ENCODE measurements at places on chromosomes 12 and 14. TPM values are rescaled to one million over a fixed set of nuclear protein-coding genes. Genes with fewer than 3 reads are reported as not detected.

DNA sequence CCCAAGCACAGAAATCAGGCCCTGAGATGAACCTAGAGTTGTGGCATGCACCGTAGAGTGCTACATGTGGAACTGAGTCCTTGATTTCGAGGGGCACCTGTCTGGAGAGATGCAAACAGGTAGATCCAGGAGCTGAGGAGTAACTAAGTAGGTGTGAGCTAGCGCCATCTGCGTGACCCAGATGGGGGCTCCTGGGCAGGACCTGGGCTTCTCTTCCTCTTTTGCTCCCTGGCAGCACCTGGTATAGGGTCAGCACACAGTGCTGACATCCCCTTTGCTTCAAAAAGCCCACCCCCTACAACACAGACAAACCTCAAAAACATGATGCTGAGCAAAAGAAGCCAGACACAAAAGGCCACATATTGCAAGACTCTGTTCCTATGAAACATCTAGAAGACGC is 65.8 kb downstream of the PITPNM2 start:
- H3K27me3 ChIP-seq: no peaks in the 10 kb centered on the region
- no peaks in the 10 kb centered on the region for H3K36me3 ChIP-seq
- no peak overlapping the region for H3K4me3 ChIP-seq
- H3K4me1 ChIP-seq: peaks cover 22% of the 10 kb centered on the region

GRCh38 chr14:49972823-49973222 is 79.9 kb downstream of the ARF6 start:
- peak; percentile 65 for DNase-seq
- no peaks in the 10 kb centered on the region for H3K27me3 ChIP-seq
- H3K4me1 ChIP-seq: peaks cover 44% of the 10 kb centered on the region
- H3K27ac ChIP-seq: peak overlapping the region; percentile 18
- no peaks in the 10 kb centered on the region for H3K36me3 ChIP-seq
- no peak overlapping the region for H3K4me3 ChIP-seq

DNA sequence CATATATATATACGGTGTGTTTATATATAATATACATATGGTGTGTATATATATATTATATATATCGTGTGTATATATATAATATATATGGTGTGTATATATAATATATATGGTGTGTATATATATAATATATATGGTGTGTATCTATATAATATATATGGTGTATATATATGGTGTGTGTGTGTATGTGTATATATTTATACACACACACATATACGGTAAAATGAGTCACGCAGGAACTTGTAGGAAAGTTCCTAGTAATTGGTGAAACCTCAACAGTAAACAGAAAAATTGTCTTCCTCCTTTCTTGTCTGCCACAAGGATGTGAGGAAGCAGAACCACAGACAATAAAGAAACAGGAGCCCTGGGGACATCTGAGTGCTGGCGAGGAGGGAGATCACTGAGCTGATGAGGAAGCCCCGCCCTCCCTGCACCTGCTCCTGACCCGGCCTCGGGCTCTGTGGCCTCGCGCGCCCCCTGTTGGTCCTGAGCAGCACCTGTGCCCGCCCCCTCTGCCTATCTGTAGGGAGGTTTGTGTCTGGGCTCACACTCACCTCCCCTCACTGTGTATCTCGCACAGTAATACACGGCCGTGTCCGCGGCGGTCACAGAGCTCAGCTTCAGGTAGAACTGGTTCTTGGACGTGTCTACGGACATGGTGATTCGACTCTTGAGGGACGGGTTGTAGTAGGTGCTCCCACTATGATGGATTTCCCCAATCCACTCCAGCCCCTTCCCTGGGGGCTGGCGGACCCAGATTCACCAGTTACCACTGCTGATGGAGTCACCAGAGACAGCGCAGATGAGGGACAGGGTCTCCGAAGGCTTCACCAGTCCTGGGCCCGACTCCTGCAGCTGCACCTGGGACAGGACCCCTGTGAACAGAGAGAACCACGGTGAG is 1079.4 kb downstream of the TMEM121 start:
- no peaks in the 10 kb centered on the region for H3K4me1 ChIP-seq
- no peak for DNase-seq
- no peak overlapping the region for H3K4me3 ChIP-seq
- no peaks in the 10 kb centered on the region for H3K36me3 ChIP-seq
- H3K27me3 ChIP-seq: peaks cover 9% of the 10 kb centered on the region

GRCh38 chr12:122895704-122896636 is at the start of gene VPS37B:
TSS of gene VPS37B (minus strand) at chr12:122896124. CDS start at chr12:122896062, 62 bp downstream.
- H3K27ac ChIP-seq: peak within 1 kb of the TSS; percentile 85
- peak within 1 kb of the TSS; percentile 64 for H3K4me3 ChIP-seq
- H3K27me3 ChIP-seq: no peaks in the 10 kb centered on the region
- DNase-seq: peak; percentile 82
- H3K36me3 ChIP-seq: no peaks in the 10 kb centered on the region

DNA sequence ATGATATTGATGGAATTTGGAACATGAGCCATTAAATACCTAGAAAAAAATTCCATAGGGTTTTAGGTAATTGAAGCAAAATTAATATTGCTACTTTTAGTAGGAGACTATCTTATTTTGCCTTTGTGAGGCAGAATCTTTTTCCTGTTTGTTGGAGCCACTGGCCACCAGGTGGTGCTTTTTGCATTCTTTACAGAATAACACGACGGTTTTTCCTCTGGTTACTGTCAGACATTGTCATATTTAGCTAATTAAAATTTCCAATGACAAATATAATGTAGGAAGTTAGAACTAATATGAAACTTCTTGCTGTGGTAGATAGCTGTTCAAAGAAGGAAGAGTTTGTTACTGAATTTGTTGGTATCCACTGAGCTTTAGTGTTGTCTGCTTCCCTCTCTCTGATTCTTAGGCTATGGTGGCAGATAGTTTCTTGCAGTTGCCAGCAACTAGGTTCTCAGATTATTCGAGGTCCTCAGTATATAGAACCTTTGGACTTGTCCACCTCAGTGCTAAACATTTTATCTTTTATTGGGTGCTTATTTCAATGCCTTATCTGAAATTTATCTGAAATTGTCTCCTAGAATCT is 25.7 kb downstream of the RAB21 start:
- H3K27me3 ChIP-seq: no peaks in the 10 kb centered on the region
- H3K36me3 ChIP-seq: no peaks in the 10 kb centered on the region
- H3K4me3 ChIP-seq: no peak overlapping the region
- H3K4me1 ChIP-seq: no peaks in the 10 kb centered on the region
- DNase-seq: peak; percentile 63
- H3K27ac ChIP-seq: no peak overlapping the region

GRCh38 chr14:24206260-24207103 is 986 bp downstream of the TSSK4 start:
- no peak overlapping the region for H3K27ac ChIP-seq
- H3K27me3 ChIP-seq: no peaks in the 10 kb centered on the region
- no peak overlapping the region for H3K4me3 ChIP-seq
- no peak for DNase-seq

DNA sequence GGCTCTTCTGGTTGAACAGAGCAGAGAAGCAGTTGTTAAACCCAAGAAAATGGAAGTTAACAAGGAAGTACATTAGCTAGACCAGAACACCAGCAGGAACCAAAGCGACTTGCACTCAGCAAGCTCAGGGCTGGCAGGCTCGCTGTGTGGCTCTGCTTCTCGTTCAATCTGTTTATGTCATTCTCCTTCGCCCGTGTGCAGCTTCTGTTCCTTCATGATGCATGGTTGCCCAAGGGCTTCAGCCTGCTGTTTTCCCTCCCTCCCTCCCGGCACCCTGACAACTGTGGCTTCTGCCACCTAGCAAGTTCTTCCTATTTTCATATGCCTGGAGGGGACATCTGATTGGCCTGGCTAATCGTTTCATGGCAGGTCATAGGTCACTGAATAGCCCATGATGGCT is 25.3 kb downstream of the PIGH start:
- H3K27me3 ChIP-seq: no peaks in the 10 kb centered on the region
- H3K4me1 ChIP-seq: no peaks in the 10 kb centered on the region
- no peak overlapping the region for H3K4me3 ChIP-seq
- no peaks in the 10 kb centered on the region for H3K36me3 ChIP-seq
- H3K27ac ChIP-seq: no peak overlapping the region

- no peak for DNase-seq
- H3K36me3 ChIP-seq: no peaks in the 10 kb centered on the region
- no peak overlapping the region for H3K4me3 ChIP-seq
- no peaks in the 10 kb centered on the region for H3K27me3 ChIP-seq
- H3K4me1 ChIP-seq: peaks cover 11% of the 10 kb centered on the region
Observed at GRCh38 chr14:50814161-50814560, 16.8 kb downstream of the NIN start.

DNA sequence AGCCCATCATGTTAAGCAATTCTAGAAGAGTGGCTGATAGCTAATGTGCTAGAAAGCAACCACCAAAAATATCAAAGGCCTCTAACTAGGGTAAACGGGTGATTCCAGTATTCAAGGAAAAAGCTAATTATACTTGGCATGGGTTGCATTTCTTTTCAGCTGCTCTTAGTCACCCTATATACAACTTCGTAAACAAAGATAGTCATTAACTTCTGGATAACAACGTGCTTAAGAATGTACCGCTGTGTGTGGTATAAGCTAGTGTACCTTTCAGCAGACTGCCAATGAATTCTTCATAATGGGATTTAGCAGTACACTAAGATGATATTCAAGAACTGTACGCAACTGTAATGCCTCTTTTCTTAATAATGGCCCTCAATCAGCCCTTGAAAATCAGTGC is 42.2 kb upstream of the SLC6A13 start:
- DNase-seq: no peak
- H3K4me3 ChIP-seq: no peak overlapping the region
- no peaks in the 10 kb centered on the region for H3K27me3 ChIP-seq
- H3K4me1 ChIP-seq: peaks cover 6% of the 10 kb centered on the region

DNA sequence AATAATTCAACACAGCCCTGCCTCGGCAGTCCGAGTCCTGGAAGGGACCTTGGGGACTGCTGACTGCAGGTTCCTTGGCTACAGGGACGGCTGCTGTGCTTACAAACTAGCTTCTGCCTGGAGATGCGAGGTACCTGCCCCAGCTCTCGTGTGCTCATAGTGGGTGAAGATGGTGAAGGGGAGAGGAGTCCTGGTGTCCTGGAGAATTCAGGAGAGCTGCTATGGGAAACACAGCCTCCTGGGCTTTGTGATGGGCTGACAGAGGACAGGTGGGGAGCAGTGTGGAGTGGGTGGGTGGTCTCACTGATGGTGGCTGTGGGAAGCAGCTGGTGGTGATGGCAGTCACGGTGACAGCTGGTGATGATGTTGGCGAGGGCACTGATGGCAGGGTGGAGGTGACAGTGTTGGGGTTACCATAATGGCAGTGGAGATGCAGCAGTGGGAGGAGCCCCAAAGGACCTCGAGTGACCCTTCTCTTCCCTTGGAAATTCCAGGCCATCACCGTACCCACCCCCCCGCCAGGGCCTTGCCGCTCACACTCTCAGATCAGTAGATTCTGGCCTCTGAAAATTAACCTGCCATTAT is 32.8 kb downstream of the HVCN1 start:
- H3K4me3 ChIP-seq: no peak overlapping the region
- no peaks in the 10 kb centered on the region for H3K4me1 ChIP-seq
- H3K27me3 ChIP-seq: no peaks in the 10 kb centered on the region

GRCh38 chr12:51051787-51052186 is 3.7 kb downstream of the LETMD1 start:
- H3K4me3 ChIP-seq: no peak overlapping the region
- peaks cover 25% of the 10 kb centered on the region for H3K4me1 ChIP-seq
- no peaks in the 10 kb centered on the region for H3K36me3 ChIP-seq
- no peaks in the 10 kb centered on the region for H3K27me3 ChIP-seq
- H3K27ac ChIP-seq: no peak overlapping the region

- no peak for DNase-seq
- H3K36me3 ChIP-seq: no peaks in the 10 kb centered on the region
- no peaks in the 10 kb centered on the region for H3K27me3 ChIP-seq
- H3K4me1 ChIP-seq: peaks cover 23% of the 10 kb centered on the region
- no peak overlapping the region for H3K4me3 ChIP-seq
Observed at GRCh38 chr14:22547948-22548750, 40.9 kb downstream of the DAD1 start.

GRCh38 chr12:71063087-71063486 is 94.7 kb downstream of the TSPAN8 start:
- H3K27ac ChIP-seq: no peak overlapping the region
- no peaks in the 10 kb centered on the region for H3K4me1 ChIP-seq
- no peaks in the 10 kb centered on the region for H3K27me3 ChIP-seq
- no peaks in the 10 kb centered on the region for H3K36me3 ChIP-seq

- no peaks in the 10 kb centered on the region for H3K27me3 ChIP-seq
- no peaks in the 10 kb centered on the region for H3K36me3 ChIP-seq
- H3K4me1 ChIP-seq: no peaks in the 10 kb centered on the region
Observed at GRCh38 chr14:46902837-46903236, 251.3 kb upstream of the RPL10L start.

- no peaks in the 10 kb centered on the region for H3K27me3 ChIP-seq
- H3K36me3 ChIP-seq: no peaks in the 10 kb centered on the region
- peaks cover 17% of the 10 kb centered on the region for H3K4me1 ChIP-seq
Observed at GRCh38 chr12:7190268-7191055, 976 bp downstream of the PEX5 start.

Gene SPTB
- 2.1 TPM for total RNA-seq

Gene RNF212B
- not detected for total RNA-seq

Gene NTF3
- 0.78 TPM for total RNA-seq

Gene CD163
- 8.8 TPM for total RNA-seq

Gene DPY19L2
- 3.4 TPM for total RNA-seq

Gene ZNF385A
- total RNA-seq: 13.0 TPM

Gene GYS2
- total RNA-seq: not detected

Gene RNASE3
- total RNA-seq: not detected

Gene GNB3
- total RNA-seq: not detected
